Lower leg skin (tissue), 4 donors: ENCODE measurements at places on chromosomes 4 and X. TPM values are rescaled to one million over a fixed set of nuclear protein-coding genes. Genes with fewer than 3 reads are reported as not detected.

DNA sequence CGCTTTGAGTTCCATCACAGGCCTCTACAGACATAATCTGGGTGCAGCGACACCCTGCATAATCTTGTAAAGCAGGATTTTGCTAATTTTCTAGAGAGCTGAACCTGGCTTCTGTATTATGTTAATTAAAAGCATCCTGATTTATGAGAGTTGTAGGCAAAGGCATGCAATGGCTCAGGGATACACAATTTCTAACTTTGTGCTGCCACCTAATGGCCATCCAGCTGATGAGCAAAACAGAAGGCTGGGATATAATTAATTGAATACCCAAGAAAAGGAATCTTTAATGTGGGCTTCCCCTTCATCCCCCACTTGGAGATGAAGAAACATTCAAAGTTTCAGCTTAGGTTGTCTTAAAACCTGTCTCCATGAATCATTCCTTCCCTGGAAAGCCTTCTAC, 78.1 kb downstream of the BMP15 start:
- DNase-seq = no peak

- DNase-seq = no peak
These were observed 230.0 kb upstream of the GPC4 start for GRCh38 chrX:133645256-133645655.

DNA sequence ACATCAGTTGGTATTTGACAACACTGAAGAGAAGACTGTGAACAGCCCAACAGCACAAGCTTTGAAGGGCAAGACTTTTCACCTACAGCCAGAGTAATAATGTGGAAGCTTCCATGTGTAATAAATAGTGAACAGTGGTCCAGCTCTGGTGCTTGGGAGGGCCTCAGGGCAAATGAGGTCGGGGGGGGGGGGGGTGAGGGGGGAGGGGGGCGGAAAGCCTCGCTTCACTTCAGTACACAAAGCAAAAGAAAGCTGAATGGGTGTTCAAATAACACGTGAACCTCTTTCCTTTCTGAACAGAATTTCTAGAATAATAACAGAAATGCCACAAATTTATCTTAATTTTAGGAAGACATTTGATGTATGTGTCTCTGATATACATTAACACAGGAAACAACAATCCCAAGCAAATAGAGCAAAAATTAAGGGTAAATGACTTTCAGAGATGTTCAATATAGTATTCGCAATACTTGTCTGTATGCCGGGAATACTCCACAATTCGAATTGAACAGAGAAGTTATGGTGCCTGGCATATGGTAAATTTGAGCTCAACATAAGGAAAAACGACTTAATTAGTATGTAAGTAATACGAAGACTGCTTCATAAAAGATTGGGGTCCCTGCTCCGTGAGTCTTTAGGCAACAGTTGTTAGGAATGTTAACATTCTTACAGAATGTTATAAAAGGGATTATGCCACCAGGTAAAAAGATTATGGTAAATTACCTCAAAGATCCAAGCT, 92.6 kb downstream of the FRYL start:
- DNase-seq = no peak

GRCh38 chr4:89491761-89492160, 184.2 kb upstream of the GPRIN3 start:
- no peak for DNase-seq

GRCh38 chr4:162681212-162681611, 485.5 kb downstream of the NAF1 start:
- DNase-seq = no peak

GPRASP1 gene
- 5.1 TPM for total RNA-seq

JADE3 gene
- total RNA-seq = 5.7 TPM

SRPK3 gene
- 0.79 TPM for total RNA-seq
